Hematopoietic multipotent progenitor cell treated with erythropoietin and hydrocortisone succinate and interleukin-3 and kit ligand, for 6 days (in vitro differentiated cells): ENCODE measurements at places on chromosomes 2 and 18.

DNA sequence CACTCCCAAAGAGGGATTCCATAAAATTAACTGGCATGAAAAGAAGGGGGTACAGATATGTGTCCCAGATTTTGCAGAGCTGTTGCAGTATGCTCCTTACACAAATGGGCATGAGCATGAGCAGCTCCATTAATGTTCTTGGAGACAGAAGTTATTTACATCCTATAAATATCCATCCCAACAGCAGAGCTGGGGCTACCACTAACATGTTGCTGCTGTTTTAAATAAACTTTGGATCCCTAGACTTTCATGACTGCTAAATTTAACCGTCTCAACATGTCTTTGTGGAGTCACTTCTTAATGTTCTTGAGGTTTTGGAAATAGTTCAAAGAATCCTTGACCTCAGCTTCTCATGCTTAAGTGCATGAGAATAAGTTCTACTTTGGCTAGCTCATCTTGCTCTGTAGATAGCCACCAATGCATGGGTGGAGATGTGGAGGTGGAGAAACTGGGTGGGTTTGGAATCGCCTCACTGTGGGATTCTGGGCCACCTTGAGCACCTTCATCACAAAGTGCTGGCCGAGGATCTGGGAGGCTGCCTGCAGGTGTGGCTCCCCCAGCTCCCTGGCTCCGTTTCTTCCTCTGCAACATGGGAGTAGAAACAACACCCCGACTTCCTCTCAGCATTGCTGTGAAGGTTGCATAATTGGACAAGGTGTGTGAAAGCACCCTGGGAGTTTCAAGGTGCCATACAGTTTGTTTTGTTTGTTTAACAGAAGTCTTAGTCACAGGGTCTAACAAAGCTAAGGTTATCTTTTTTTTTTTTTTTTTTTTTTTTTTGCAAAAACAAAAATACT lies 307.2 kb downstream of the MYCN start:
- no peak for DNase-seq

GRCh38 chr2:65430603-65431420 lies 1.6 kb downstream of the SPRED2 start:
- DNase-seq = peak; percentile 89

DNA sequence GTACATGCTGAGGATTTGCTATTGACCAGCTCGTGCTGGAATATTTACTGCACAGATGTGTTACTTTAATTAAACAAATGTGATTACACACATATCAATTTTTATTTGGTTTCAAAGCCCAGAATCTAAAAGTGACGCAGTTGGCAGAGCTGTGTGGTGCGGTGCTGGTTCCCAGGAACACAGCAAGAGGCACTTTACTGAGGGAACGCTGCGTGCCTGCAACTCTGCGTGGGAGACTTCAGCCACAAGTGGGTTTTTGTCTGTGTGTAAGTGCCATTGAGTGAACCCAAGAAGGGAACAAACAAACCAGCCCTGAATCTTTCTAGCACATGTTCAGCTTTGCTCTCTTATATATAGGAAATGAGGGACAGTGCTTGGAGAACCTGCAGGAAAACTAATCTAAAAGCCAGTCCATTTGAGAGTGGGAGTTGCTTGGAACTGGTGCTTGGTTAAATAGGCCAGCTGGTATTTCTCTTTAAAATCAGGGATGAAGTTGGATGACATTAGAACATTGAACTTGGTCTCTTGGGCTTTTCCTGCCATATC lies 196.6 kb upstream of the CELF4 start:
- no peak for DNase-seq

DNA sequence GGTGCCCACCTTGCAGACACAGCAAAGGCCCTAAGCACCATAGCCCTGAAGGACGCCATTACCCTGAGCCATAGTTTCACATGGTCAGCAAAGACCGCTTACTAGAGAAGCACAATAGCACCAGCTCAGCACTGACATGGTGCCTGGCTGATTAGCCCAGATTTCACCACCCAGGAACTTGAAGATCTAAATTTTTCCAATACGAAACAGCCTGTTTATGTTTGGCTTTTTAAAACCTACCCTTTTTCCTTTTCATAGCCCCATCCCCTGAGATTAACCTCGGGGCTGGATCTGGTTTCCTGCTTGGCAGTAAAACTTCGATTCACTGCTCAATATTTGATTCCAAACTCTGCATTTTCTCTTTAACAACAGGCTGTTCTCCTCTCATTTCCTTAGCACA lies 158.5 kb upstream of the PID1 start:
- DNase-seq = no peak

GRCh38 chr2:37784759-37785149 lies 113.3 kb upstream of the CDC42EP3 start:
- DNase-seq = no peak

GRCh38 chr2:204425821-204426220 lies 119.5 kb upstream of the PARD3B start:
- no peak for DNase-seq

DNA sequence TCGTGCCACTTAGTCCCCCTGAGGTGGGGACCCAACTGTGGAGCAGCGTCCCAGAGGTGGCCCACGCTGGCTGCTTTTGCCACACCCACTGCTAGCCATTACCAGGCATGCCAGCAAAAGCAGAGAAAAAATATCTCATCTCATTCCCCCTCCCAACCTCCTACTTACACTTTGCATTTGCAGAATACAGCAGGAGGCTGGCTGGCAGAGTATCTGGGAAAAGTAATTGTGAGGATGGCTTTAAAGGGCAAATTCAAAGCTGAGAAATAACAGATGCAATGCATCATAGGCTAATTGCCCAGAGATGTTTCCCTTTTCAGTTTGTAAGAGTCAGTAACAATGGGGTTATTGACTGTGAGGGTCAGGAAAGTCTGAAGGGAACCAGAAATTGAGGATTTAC lies 438.1 kb upstream of the DSEL start:
- DNase-seq = no peak

- DNase-seq = no peak
Measured at GRCh38 chr2:50786345-50786744, 245.6 kb downstream of the NRXN1 start.

GRCh38 chr2:204738721-204739120 lies 193.4 kb downstream of the PARD3B start:
- no peak for DNase-seq

DNA sequence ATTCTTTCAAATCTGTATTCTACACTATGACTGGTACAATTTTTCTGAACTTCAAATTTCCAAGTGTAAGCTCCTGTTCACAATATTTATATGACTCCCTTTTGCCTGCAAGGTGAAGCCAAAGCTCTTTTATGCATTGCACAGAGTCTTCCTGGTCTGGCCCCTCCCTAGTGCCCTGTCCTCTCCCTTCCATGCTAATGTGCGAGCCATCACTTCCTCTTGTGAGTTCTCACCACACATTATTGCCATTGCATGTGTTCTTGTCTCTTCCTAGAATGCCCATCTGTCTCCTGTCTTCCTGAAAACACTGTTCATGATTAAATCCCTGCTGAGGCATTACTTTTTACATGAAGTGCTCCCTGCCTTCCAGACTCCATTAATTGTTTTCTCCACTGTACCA lies 169.9 kb downstream of the MC4R start:
- DNase-seq = peak; percentile 13

DNA sequence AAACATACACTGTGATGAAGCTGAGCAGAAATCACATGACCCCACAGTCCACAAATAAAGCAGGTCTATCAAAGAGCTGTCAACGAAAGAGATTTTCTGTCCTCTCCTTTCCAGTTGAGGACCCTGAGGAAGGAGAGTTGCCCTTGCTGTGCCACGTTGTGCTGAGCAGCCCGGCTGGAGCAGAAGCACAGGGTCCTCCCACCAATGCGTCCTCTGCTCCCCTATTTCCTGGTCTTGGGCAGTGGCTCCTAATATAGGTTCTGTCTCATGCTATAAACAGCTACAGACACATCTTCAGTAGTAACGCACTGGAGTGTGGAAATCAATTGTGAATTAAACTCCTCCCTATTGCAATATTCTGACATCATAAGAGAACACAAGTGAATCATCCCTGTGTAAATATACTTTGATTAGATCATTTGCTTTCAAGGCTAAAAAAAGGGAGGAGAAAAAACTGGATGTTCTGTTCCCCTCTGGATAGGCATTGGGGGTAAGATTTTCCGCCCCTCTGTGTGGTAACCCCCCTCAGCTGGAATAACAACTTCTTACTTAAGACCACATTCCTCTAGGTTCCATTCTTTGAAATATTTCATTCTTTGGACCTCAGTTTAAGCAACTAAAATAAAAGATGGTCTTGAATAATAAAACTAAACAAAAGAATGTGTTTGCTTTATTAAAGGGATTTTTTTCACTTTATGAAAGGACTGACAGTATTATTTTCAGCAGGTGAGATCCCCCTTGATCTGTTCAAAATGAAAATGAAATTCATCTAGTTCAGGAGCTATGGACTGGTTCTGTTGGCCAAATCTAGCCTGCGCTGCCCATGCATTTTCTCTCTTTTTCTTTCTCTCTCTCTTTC lies 8.3 kb upstream of the RHOB start:
- DNase-seq = no peak

GRCh38 chr2:238808761-238809160 lies 39.1 kb upstream of the TWIST2 start:
- DNase-seq = no peak

DNA sequence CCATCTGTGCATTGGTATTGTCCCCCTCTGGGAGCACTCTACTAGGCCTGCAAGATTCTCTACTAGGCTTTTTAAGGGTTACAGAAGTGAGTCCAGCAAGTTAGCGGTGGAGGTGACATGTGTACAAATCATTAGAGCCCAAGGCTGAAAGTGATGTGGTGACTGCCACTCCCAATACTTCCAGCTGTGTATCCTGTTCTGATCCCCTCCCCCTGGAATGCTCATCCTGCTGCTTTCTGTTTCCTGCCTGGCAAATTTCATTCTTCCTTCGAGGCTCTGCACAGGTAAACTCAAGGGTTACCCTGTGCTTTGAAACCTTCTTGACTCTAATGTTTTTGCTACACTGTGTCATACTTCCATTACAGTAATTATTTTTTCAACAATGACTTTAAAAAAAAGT lies 258.5 kb upstream of the REV1 start:
- no peak for DNase-seq

DNA sequence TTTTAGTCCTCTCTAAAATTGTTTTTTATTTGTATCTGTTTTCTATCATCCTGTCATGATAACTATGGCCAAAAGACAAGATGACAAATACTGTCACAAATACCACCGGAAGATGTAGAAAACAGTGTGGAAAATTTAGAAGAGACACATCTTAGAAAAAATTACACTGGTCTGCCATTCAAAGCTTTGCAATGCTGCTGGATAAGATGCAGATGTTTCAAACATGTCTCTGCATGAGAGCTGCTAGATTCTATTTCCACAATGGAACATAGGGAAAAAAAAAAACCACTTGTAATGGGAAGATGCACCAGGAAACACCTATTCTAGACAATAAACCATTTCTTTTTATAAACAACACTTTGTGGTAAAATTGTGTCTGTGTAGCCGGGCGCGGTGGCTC lies 5.8 kb upstream of the TAF1B start:
- DNase-seq = no peak

GRCh38 chr2:182715121-182715891 lies 751 bp upstream of the DNAJC10 start:
- DNase-seq = peak; percentile 27

- DNase-seq = peak; percentile 32
Measured at GRCh38 chr18:3265564-3266033, 3.7 kb downstream of the MYL12B start.

- no peak for DNase-seq
Measured at GRCh38 chr18:14089191-14089590, 43.0 kb downstream of the ZNF519 start.

GRCh38 chr18:24837066-24837465 lies 376.6 kb downstream of the HRH4 start:
- DNase-seq = no peak

- no peak for DNase-seq
Measured at GRCh38 chr2:86139981-86140380, 33.9 kb downstream of the PTCD3 start.

DNA sequence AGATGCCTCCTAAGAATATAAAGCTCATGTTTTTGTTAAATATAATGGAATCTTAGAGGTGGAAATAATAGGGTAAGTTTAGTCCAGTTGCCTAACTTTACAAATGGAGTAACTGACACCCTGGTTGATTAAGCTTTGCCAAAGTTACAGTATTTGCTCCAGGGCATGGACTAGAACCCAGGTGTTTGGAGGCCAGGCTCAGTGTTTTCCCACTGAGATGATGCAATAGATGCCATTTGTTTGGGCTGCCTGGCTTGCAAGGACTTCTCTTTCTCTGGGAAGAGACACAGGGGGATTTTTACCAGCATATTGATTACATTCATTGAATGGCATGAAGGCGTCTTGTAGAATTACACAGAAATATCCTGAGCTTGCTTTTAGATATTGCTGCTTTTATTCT lies 397.8 kb downstream of the SLC4A3 start:
- DNase-seq = no peak

DNA sequence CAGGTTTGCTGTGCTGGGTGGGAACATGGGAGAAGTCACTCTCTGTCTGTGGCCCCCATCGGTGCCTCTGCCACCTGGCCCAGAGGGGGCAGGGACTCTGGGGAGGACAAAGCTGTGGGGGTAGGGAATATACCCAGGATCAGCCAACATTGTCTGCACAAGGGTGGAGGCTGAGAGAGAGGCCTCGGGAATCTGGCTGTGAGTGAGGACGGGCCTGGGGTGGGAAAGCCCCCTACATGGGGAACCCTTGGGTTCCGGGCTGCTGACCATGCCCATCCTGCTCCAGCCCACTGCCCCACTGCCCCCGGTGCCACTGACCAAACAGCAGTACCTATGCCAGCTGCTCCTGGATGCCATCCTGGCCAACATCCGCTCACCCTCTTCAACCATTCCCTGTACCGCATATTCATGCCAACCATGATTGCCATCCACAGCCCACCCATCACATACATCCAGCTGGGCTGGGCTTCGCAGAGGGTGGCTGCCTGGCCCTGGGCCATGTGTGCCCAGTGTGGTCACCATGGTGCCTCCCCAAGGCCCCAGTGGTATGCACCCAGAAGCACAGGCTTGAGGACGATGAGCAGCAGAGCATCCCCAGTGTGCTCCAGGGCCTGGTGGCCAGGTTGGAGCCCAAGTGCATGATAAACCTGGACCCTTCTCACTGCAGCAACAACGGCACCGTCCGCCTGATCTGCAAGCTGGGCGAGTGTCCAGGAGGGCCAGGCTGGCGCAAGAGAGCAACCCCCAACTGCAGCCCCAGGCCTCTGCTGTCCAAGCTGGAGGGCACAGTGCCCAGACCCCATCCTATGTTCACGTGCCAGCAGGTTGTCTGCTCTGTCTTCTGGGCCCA lies 6.9 kb upstream of the POTEF start:
- no peak for DNase-seq

DNA sequence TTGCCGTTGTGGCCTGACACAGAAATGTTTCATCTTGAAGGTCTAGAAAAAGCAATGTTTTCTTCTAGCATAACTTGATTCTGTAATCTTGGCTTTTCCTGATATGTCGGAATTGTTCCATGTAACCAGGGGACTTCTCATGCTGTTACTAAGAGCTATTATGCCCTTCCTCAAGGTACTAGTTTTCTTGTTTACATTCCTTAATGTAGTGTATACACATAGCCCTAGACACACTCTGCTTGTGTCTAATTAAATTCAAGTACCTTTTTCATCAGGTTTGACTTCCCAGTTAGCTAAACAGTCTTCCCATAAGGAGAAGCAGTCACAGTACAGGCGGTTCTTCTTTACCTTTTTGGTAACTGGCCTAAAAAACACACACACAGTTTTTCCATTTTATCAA lies 122.8 kb upstream of the MSH6 start:
- no peak for DNase-seq

- no peak for DNase-seq
Measured at GRCh38 chr2:117931978-117932377, 81.9 kb downstream of the CCDC93 start.
